ENCODE measurements at places on chromosomes 2 and 18.

- DNase-seq, result no peak
Measured at GRCh38 chr2:206343144-206343543, 68.7 kb downstream of the ZDBF2 start.

DNA sequence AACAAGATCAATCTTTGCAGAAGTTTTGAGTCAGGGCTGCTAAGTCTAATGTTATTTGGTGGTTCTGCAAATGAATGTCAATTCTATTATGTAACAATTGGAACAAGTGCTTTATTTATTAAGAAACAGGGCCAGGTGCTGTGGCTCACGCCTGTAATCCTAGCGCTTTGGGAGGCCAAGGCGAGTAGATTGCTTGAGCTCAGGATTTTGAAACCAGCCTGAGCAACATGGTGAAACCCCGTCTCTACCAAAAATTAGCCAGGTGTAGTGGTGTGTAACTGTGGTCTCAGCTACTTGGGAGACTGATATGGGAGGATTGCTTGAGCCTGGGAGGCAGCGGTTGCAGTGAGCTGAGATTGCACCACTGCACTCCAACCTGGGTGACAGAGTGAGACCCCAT lies 13.2 kb upstream of the RNF103 start:
- DNase-seq, result no peak

GRCh38 chr18:40371673-40372072 lies 1583.4 kb upstream of the PIK3C3 start:
- peak; percentile 17 for DNase-seq

DNA sequence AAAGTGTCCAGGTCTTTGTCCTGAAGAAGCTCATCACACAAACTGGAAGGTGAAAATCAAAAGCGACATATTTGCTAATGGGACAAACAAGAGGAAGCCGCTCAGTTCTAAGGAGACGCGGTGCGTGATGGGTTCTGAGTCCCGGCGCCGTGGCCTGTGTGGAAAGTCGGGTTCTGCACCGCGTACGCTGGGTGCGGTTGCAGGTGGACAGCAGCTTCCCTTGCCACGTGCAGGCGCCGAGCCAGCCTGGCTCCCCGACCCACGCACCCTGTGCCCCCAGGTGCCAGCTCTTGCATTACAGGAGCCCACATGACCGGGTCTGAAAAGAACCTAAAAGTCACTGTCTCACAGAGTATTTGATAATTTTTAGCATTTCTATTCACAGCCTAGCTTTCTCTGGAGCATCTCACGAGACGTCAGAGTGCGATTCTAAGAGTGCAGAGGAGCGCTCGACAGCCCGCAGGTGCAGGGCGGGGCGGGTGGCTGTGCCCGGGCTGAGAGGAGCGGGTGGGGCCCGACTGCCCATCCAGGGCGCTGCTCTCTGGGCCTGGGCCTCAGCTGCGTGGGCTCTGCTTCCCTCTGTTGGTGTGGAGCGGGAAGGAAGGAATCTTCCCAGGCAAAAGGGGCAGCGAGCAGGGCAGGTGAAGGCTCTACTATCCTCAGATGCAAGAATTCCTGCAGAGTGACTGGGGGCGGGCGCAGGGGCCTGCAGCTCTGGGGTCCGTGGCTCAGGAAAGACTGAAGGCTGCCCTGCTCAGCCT lies 39.4 kb downstream of the MYT1L start:
- no peak for DNase-seq

GRCh38 chr2:199467066-199467822 lies 9.5 kb upstream of the SATB2 start:
- DNase-seq, result no peak

DNA sequence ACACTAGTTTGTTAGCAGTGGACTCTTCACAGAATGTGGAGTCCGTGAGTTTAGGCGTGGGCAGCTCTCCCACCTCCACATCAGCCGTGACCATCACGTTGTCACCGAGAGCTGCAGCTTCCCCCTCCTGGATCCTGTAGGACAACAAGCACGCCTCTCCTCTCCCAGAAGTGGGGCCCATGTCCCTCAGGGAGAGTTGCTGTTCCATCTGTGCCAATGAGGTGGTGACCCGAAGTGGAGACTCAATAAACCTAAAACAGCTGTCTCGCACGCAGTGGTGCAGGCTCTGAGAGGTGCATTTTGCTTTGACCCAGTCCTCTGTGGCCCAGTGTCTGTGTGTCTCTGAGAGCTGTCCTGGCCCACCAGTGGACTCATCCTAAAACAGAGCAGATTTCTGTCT lies 456.5 kb upstream of the SOX11 start:
- no peak for DNase-seq

GRCh38 chr2:67825476-67825875 lies 237.3 kb downstream of the C1D start:
- peak; percentile 68 for DNase-seq

GRCh38 chr18:66066191-66066590 lies 315.4 kb downstream of the CDH7 start:
- no peak for DNase-seq

GRCh38 chr2:127142663-127143630 lies 36.0 kb upstream of the BIN1 start:
- no peak for DNase-seq

DNA sequence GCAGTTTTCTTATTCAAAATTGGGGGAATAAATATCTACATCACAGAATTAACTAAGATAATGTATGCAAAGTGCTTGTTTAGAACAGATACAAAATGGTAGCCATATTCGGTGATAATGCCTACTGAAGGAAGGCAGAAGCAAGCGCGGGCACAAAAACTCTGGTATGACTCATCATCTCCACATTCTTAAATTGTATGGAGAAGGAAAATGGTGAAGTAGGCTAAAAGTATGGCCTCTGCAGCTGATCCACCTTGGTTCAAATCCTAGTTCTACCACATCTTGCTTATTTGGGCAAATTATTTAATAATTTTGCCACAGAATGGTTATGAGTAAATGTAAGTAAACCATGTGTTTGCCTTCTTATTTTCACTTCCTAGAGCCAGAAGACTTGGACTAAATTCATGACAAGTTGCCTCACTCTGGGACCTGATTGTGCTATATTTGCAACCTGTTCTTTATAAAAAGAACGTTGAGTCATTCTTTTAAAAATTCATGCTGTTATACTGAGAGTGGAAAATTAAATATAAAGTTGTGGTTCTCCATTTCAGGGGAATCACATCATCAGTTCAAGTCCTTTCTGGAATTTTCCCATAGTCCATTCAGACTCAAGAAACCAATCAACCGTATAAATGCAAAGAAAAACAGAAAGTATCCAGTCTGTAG lies 9.0 kb upstream of the CDK15 start:
- peak; percentile 91 for DNase-seq

GRCh38 chr2:103285354-103285753 lies 523.5 kb downstream of the TMEM182 start:
- no peak for DNase-seq

- no peak for DNase-seq
Measured at GRCh38 chr2:65153515-65153914, 23.6 kb upstream of the RAB1A start.

- DNase-seq, result no peak
Measured at GRCh38 chr2:23574919-23575654, 190.1 kb downstream of the KLHL29 start.

Data from kidney glomerular epithelial cell (primary cell).